NCI-H446 treated with DMSO at 0.1 percent for 48 hours (cell line): ENCODE measurements at places on chromosomes 12 and 14.

- no peak for DNase-seq
Observed at GRCh38 chr12:89075880-89076540, 276.3 kb downstream of the DUSP6 start.

DNA sequence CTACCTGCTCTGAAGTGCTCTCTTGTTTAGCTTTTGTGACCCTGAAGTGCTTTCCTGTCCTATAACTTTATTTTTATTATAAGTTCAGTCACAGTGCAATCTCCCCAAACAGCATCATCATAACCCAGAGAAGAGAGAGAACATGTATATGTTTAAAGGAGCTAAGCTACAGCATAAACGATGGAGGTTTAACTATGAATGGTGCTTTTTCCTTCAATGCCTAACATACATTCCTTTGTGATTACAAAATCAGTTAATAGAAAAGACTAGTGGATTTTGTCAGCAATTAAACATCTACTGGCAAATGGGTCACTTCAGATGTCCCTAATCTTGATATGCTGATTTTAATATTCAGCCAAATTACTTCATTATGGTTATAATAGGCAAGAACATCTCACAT lies 46.4 kb downstream of the ZFYVE21 start:
- DNase-seq, result no peak

DNA sequence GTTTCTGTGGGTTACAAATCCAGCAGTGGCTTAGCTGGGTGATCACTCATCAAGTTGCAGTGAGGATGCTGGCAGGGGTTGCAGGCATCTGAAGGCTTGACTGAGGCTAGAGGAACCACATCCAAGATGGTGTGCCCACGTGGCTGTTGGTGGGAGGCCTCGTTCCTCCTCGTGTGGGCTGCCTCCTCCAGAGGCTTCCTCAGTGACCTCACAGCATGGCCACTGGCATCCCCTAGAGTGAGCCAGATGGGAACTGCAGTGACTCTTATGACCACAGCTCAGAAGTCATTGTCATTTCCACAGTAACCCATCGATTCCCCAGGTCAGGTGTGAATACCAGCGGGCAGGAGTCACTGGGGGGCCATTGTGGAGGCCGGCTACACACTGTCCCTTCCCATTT lies 17.8 kb downstream of the AACS start:
- no peak for DNase-seq

DNA sequence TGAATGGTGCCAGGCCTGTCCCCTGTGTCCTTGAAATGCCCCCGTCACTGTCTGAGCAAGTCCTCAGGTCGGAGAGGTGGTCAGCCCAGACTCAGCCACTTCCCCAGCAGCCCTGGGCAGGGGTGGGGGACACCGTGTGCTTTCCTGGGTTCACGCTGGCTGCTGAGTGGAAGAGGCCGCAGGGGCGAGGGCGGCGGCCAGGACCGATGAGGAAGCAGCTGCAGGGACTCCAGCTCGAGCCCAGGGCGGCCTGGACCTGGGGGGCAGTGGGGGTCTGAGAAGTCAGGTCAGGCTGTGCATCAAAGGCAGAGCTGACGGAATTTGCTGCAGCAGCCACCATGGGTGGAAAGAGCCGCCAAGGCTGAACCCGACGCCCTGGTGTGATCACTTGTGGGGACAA lies 28.4 kb downstream of the NOC4L start:
- no peak for DNase-seq

- DNase-seq, result no peak
Observed at GRCh38 chr12:81888961-81889360, 129.8 kb upstream of the PPFIA2 start.

GRCh38 chr12:85951823-85952222 lies 77.7 kb downstream of the NTS start:
- DNase-seq, result peak; percentile 10

- no peak for DNase-seq
Observed at GRCh38 chr12:113278633-113279032, 56.3 kb downstream of the SLC8B1 start.

DNA sequence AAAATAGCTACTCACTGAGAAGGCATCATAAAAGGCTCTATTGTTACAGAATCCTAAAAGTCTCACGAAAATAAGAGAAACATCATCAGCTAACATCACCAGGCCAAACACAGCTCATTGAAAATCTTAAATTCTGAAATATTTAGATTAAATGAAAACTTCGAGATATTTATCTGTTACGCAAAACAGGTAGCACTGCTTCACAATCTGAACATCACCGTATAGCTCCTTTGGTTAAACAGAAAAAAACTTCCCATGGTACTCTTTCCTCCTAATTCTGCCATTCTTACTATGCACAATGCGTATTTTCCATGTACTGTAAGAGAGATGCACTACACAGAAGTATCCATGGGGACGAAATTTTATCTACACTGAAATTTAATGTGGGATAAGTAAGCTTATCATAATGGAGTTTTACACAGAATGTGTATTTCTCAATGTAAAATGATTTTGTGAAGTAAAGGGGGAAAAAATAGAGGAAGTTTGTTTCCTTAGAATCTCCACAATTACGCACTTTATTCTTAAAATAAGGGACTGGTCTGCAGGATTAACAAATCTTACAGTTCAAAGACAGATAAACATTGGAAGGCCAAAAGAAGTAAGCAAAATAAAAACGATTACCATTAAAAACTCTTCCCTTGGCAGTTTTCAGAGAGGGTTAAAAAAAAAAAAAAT lies 1.9 kb downstream of the SGPP1 start:
- no peak for DNase-seq

DNA sequence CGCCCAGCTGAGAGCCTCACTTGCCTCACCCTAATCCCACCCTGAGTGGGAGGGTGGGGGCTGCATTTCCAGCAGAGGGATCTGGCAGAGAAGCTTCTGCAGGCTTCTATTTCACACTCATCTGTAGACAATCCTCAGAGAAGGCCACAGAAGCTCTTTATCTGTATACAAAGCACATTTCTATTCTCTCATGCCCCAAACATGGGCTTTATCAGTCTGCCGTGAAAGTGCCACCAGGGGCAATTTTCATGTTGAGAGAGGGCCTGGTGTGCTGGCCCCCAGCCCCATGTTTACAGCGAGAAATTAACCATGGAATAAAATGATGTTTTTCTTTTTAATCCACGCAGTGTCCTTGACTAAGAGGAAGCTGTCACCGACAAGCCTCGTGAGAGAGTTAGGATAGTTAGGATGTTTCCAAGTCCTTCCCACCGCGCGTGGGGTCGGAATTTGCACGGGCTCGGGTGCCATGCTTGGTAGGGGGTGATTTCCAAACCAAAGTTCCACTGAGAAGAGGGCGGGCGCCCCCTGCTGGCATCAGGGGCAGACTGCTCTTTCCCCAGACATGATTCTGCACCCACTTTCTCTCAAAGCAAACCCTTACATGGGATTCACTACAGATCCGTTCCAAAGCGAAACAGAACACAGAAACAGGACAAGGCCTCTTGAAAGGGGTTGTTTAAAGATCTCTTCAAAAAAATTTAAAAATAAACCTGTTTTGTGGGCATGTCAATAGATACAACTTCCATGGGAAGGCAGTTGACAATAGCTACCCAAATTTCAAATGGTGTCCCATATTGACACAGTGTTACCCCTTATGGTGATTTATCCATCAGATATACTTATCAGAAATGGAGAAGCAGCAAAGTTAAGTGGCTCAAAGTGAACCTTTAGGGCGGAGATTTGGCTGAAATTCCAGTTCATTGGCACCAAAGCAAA lies 19.4 kb downstream of the BDKRB1 start:
- peak; percentile 9 for DNase-seq

- no peak for DNase-seq
Observed at GRCh38 chr12:57225680-57226210, 3.8 kb upstream of the SHMT2 start.

DNA sequence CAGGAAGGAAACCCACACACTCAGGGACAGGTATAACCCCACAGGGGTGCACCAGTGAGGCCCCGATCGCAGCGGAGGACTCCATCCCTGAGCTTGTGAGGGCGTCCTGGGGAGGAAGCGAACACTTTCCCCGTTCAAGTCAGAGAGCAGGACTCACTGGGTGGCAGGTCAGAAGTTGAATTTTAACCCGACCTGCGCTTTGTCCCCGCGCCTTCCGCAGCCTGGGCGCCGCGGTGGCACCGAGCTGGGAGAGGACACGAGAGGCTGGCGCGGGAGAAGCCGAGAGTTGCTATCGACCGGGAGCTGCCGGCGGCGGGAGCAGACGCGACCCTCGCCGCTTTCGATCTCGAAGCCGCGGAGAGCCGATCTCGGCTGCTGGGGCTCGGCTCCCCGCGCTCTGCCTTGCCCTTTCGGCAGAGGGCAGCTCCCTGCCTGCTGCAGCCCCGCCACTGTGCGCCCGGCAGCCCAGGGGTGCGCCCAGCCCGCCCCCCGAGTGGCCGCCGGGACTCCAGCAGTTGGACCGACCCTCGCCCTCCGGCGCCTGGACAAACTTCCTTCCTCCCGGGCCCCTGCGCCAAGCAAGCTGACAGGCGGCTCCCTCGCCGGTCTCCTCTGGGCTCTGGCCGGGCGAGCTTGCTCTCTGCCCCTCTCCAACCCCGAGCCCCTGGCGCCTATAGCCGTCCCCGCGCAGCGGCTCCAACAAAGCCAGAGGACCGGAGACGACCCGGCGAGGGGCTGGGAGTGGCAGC lies 918 bp downstream of the LIN7A start:
- DNase-seq, result no peak

DNA sequence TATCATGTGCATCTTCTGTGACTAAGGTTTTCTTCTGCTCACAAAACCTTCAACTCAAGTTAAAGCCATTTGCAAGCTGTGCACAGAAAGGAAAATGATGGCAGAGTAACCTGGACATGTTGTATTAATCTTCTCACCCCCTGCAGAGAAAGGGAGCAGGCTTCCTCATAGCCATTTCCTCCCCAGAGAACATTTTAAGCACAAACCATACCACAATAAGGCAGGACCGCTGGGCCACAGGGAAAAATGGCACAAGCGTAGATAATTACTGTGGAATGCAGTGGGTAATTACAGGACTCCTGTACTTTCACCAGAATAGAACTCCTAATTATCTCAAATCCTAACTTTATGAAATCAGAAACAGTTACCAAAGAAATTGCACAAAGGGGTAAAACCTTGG lies 215.7 kb downstream of the KIF21A start:
- DNase-seq, result no peak
